ENCODE measurements at places on chromosomes 4 and X.

DNA sequence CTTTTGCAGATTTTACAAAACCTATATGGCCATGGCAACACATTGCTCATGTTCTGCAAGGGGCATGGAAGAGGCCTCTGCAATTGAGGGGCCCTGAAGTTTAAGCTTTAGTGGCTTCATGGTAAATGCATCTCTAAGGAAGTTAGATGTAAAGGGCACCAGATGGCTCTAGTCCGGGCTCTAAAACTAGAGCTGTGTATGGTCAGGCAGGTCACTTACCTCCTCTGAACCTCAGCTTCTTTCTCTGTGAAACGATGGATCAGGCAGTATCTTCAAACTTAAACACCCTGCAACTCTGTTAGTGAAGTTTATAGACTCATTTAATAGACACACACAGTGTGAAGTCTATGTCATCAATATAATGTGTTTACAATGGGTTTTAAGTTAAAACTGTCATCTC is 10.0 kb downstream of the MAGEB17 start:
- no peak for DNase-seq

- DNase-seq = no peak
Observed at GRCh38 chrX:19885732-19886131, 1.7 kb downstream of the SH3KBP1 start.

DNA sequence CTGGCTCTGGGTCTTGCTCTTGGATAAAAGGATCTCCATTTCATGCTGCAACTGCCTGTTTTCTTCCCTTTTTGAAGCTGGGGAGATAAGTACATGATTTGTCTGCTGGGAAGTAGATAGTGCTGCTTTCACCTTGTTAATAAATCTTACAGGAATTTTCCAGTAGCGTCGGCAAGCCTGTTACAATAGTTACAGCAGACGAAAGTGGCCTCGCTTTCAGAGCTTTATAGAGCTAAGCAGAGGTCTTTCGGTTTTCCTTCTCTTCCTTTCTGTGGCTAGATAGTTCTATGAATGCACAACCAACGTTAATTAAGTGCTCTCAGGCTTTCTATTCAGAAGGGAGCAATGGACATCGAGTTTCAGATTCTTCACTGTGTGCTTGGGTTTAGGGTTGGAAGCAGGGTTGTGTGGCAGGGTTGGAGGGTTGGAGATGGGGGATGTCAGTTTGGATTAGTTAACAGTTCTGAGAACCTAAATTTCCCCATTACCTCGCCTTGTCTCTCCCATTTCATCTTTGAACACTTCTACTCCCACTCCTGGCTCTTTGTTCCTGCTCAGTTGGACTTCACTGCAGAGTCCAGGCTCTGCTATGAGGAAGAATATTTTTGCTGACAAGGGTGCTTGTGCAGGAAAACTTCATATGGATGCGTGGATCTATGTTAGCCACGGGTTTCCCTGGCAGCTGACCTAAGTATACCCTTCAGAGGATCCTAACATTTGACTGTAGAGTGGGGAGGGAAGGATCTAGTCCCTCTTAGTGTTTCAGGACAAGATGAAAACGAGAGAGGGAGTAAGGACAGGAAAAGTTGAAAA is 237.9 kb downstream of the ARHGAP10 start:
- DNase-seq = no peak

DNA sequence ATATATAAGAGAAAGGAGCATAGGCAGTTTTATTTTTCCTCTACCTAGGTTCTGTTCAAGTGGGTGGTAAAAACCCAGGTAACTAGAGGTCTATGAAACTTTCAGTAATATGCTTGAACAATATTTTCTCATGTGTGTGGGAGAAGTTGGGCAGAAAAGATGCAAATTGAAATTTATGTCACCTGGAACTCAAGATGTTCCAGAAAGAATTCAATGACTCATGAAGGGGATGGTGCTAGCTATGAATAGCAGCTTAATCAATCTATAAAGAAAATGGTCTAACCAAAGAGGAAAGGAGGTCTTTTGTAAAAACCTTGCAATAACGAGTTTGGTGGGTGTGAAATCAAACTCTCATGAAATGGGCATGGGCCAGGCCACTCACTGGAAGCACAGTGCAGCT is 263.8 kb downstream of the INPP4B start:
- no peak for DNase-seq

- DNase-seq = no peak
Observed at GRCh38 chr4:168584321-168584771, 87.5 kb downstream of the PALLD start.

DNA sequence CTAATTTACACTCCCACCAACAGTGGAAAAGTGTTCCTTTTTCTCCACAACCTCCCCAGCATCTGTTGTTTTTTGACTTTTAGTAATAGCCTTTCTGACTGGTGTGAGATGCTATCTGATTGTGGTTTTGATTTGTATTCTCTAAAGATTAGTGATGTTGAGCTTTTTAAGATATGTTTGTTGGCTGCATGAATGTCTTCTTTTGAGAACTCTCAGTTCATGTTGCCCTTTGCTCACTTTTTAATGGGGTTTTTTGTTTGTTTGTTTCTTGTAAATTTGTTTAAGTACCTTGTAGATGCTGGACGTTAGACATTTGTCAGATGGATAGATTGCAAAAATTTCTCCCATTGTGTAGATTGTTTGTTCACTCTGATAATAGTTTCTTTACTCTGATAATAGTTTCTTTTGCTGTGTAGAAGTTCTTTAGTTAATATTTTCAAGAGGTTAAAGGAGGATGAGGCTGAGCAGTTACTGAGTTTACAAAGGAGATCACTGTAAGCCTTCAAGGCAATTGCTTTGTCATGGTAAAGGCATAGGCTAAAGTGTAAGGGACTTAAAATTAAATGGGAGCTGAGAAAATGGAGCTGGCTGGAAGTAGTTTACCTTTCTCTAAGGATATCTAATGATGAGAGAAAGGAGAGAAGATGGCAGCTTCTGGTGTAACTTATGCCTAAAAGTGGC is 323.4 kb downstream of the PCDH7 start:
- DNase-seq = no peak

DNA sequence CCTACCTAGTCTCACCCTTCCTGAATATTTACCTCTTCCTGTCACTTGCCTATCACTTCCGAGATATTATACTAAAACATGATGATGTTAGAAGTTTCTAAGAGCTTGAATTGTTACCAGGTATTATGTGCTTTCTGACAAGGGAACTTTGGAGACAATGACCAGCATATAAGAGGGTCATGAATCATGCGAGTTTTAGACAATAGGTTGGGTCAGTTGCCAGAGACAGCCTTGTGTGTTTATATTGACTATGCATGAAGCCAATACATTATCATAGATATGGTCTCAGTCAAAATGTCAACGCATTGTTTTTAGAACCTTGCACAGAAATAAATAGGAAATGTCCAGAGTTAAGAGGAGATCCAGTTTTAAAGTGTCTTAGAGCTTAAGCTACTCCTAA is 116.8 kb downstream of the KLHL4 start:
- DNase-seq = no peak

DNA sequence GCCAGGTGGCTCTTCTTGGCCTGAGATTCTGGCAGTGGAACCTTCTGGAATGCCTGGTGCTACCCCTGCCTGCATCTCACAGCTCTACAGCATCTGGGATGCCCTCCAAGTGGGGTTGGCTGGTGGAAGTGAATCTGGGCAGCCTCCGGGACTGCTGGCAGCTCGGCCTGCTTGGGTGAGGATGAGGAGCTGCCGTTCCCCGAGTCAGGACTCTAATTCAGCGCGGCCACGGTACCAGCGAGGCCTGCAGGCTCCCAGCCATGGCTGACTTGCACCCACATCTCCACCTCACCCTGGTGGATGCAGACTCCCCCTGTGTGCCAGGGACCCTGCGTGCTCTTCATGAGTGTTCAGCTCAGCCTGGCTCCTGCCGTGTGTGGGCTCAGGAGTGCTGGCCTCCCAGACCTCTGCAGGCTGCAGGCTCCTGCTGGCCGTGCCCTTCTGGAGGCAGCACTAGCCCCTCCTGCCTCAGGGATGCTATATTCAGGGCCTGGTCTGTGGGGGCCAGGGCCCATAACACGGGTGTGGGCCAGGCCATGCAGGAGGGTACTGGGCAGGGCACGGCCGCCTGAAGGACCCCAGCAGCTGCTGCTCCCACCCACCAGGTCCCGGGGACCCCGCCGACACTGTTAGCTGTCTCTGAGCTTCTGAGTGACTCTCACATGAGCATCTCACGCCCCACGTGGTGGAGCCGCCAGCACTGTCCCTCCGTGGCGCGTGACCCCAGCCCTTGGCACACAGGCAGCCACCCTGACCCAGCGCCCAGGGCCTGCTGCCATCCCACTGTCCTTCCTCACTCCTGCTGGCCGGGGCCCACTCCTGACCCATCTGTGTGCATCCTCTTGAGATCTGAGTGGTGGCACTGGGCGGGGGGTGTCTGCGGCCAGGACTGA is 10.6 kb downstream of the UVSSA start:
- DNase-seq = peak; percentile 26

DNA sequence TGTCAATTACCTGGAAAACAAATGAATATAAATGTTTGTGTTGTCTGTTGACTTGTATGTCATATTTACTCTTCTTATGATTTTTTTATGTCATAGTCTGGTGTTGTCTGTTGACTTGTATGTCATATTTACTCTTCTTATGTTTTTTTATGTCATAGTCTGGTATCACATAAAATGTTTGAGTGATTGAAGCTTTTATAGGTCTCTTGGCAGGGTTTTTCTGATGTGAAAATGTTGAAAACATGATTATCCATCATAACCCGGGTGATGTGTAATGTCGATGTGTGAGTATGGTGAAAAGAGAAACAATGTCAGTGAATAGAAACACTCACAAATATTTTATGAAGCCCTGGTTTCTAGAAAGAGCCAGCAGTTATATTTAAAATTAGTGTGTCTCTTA is 335.7 kb downstream of the BMPR1B start:
- no peak for DNase-seq

DNA sequence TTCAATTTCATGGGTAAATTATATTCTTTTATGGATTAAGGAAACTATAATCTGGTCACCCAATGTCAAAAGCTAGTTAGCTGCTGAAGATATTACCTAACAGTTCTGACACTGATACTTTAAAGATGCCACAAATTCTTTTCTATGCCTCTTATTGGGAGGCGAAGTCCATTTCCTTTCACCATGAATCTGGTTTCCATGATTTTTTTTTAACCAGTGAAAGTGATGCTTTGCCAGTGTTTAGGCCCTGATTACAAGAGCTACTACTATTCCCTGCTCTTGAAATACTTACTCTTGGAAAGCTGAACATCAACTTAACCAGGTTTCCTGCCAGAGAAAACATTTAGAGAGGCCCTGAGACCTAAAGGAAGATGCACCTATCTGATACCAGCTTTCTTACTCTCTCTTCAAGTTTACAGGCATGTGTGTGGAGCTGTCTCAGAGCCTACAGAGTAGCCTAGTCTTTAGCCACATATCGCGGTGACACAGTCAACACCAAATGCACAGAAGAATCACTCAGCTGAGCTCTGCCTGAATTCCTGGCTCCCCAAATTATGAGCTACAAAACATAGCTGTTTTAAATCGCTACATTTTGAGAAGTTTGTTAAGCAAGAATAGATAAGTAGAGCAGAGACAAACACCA is 1280.8 kb downstream of the PCDH7 start:
- DNase-seq = no peak

- no peak for DNase-seq
Observed at GRCh38 chr4:13169731-13170525, 314.2 kb downstream of the RAB28 start.

GRCh38 chr4:55475394-55476243 is 71.1 kb downstream of the CLOCK start:
- DNase-seq = no peak

Data from cerebellar nuclear complex (tissue), 1 donor.